ENCODE measurements at places on chromosomes 6 and 20.

GRCh38 chr20:32605167-32605656 is 20.1 kb upstream of the NOL4L start:
- no peak for DNase-seq

- DNase-seq, result no peak
Measured at GRCh38 chr6:10561611-10562199, 40.6 kb downstream of the GCNT2 start.

- DNase-seq, result no peak
Measured at GRCh38 chr6:150696190-150696589, 96.5 kb downstream of the PLEKHG1 start.

DNA sequence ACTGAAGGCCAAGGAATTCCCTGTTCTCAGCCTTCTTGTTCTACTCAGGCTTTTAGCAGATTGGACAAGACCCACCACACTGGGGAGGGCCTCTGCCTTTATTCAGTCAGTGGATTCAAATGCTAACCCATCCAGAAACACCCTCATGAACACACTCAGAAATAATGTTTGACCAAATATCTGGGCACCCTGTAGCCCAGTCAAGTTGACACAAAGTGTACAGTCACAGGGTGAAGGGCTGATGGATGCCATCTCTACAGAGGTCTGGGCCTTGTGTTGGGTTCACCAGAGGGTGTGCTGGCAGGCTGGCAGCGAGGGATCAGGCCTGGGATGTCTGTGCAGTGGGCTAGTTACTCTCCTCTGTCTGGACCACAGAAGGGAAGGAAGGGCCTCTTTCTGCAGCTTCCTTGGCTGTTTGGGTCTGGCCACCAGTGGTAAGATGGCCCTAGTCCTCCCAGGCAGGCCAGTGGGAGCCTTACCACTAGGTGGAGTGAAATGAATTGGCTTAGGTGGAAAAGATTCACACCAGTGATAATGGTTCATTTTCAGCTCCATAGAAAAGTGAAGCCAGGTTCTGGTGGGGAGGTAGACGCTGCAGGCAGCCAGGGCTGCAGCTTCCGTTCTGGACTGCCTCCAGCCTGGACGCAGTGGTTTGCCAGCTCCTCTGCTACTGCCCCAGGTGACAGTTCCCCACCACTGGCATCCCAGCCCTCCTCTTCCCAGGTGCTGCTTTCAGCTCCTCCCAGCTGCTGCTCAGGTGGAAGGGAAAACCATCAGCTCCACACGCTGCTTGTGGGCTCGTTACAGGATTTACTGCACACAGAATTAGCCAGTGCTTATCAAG is 9.2 kb downstream of the TUBB2A start:
- no peak for DNase-seq

- no peak for DNase-seq
Measured at GRCh38 chr20:10802236-10802635, 128.4 kb upstream of the JAG1 start.

DNA sequence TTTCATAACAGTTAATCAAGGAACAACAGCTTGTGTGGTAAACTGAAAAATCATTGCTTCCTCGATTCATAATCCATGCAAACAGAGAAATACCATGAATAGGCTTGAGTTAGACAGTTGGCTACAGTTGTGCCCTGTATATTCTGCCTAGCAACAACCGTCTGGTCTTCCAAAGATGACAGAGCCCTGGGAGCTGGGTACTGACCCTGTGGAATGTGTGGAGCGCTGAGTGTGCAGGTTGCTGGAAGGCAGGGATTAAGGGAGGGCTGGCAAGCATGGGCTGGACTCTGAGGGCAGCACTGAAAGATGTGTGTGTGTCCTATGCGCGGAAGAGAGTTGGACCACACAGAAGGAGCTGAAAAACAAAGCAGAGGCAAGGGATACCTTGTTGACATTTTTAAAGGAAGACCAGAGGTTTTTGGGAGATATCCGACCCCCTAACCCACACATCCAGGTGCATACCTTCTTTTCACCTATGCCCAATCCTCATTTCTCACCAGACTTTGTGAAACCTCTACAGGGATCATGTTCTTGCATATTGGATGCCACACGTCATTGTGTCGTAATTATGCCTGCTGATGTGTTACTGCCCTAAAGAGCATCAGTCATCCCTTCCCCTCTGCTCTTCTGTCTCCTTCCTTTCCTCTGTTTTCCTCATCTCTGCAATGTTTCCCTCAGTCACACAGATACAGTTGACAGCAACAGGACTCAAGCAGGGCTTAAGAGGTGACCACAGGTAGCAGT is 58.2 kb upstream of the VGLL2 start:
- no peak for DNase-seq

- no peak for DNase-seq
Measured at GRCh38 chr6:14984519-14984853, 261.4 kb upstream of the JARID2 start.

GRCh38 chr6:143117108-143117507 is 56.4 kb downstream of the AIG1 start:
- no peak for DNase-seq

- no peak for DNase-seq
Measured at GRCh38 chr6:135226537-135226936, 45.4 kb downstream of the MYB start.

- no peak for DNase-seq
Measured at GRCh38 chr20:62699296-62699695, 9.3 kb upstream of the NTSR1 start.

- no peak for DNase-seq
Measured at GRCh38 chr20:41830702-41831101, 212.5 kb upstream of the CHD6 start.
